ENCODE measurements at places on chromosomes 11 and 22.

GRCh38 chr11:26587073-26587472, 15.0 kb upstream of the MUC15 start:
- no peaks in the 10 kb centered on the region for H3K36me3 ChIP-seq
- DNase-seq: no peak
- no peak overlapping the region for H3K27ac ChIP-seq
- H3K4me3 ChIP-seq: no peak overlapping the region
- H3K4me1 ChIP-seq: no peaks in the 10 kb centered on the region

DNA sequence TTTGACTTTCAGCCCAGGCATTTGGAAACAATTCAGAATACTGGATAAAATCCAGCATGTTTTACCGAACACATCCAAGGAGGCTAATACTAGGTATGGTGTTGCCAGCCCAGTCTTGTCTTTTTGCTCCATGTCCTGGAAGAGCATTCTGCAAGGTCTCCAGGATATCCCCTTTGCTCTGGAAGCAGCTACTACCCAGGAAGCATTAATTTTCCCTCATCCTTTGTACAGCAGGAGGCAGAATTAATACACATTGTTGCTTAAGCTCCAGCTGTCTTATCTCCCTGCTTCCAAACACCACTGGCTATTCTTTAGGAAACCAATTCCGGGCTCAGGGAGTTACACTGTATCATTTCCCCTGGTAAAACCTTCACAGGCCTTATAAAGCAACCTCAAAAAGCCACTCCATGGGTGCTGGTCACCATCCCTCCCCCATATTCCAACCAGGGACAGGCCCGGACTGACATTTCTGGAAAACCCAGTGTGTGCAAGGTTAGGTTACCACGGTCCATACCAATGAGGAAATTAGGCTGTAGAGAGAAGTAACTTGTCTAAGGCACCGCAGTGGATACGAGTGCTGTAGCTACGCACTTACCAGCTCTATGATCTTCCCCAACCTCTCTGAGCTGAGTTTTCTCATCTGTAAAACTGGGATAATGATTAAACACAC, 1.5 kb upstream of the UBASH3B start:
- no peak overlapping the region for H3K4me3 ChIP-seq
- H3K4me1 ChIP-seq: peaks cover 18% of the 10 kb centered on the region
- no peak for DNase-seq
- H3K36me3 ChIP-seq: peaks cover 4% of the 10 kb centered on the region
- H3K27ac ChIP-seq: no peak overlapping the region
- no peaks in the 10 kb centered on the region for H3K27me3 ChIP-seq

GRCh38 chr11:131408025-131408640, 37.7 kb downstream of the NTM start:
- no peak for DNase-seq
- H3K27me3 ChIP-seq: no peaks in the 10 kb centered on the region
- H3K27ac ChIP-seq: no peak overlapping the region
- H3K4me3 ChIP-seq: no peak overlapping the region
- no peaks in the 10 kb centered on the region for H3K36me3 ChIP-seq

DNA sequence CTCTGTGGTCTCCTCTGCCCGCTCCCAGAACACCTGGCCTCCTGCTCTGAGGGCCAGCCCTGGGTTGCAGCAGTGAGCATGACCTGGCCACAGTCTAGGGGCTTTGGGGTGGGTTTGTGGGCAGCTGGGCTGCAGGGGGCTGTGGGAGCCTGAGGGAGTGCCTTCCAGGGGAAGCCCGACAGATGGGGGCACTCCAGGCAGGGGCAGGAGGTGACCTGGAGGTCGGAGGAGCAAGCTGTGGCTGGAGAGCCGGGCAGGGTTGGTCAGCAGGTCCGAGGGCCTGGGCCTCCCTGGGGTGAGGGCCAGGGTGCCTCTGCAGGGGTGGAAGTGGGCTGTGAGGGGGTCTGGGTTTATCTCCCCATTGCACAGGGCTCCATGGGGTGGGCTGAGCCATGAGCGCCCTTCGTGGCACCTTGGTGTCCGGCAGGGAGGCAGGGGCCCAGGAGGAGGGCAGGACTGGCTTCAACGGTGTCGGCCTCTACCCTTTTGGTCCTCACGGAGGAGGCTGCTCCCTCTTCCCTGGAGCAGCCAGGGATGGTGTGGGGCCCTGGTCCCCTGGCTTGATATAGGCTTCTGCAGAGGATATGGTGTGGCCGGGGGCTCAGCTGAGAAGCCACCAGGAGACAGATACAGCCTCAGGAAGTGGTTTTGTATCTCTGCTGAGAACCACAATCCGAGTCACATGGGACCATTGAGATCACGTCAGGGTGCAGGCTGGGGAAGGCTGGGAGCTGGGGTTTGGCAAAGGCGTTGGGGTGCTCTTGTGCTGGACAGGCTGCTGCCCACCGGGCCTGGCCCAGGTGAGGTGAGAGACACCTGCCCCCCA, 22.3 kb downstream of the KCNQ1 start:
- DNase-seq: peak; percentile 68
- no peaks in the 10 kb centered on the region for H3K36me3 ChIP-seq
- H3K4me1 ChIP-seq: no peaks in the 10 kb centered on the region
- H3K4me3 ChIP-seq: no peak overlapping the region
- H3K27ac ChIP-seq: no peak overlapping the region
- H3K27me3 ChIP-seq: no peaks in the 10 kb centered on the region

DNA sequence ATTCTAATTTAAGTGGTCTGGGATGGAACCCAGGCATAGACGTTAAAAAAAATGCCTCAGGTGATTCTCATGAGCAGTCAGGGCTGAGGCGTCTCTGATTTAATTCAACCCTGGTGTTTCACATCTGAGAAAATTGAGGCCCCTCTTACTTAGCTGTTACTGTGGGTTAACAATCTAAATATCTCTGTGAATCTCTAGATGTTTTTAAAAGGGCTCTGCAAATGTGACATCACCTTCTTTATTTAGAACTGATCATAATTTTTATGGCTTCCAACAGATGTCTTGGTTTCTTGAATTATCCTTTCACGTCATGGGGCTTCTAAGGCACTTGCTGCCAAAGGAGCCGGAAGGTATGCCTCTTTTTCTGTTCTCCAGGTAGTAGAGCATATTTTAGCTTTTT, 76.1 kb upstream of the LIN7C start:
- no peaks in the 10 kb centered on the region for H3K36me3 ChIP-seq
- no peak overlapping the region for H3K4me3 ChIP-seq
- no peak overlapping the region for H3K27ac ChIP-seq

- H3K4me1 ChIP-seq: peaks cover 43% of the 10 kb centered on the region
- H3K36me3 ChIP-seq: no peaks in the 10 kb centered on the region
- H3K27me3 ChIP-seq: no peaks in the 10 kb centered on the region
- no peak for DNase-seq
- no peak overlapping the region for H3K4me3 ChIP-seq
- peak overlapping the region; percentile 79 for H3K27ac ChIP-seq
Observed at GRCh38 chr11:35624316-35624715, 6.1 kb downstream of the FJX1 start.

GRCh38 chr11:19121646-19122045, 4.7 kb downstream of the ZDHHC13 start:
- H3K36me3 ChIP-seq: peaks cover 5% of the 10 kb centered on the region
- H3K4me3 ChIP-seq: no peak overlapping the region
- no peak overlapping the region for H3K27ac ChIP-seq

GRCh38 chr11:109606256-109606655, 184.3 kb downstream of the C11orf87 start:
- no peak for DNase-seq
- no peaks in the 10 kb centered on the region for H3K27me3 ChIP-seq
- no peaks in the 10 kb centered on the region for H3K4me1 ChIP-seq
- H3K27ac ChIP-seq: no peak overlapping the region
- no peak overlapping the region for H3K4me3 ChIP-seq
- no peaks in the 10 kb centered on the region for H3K36me3 ChIP-seq

GRCh38 chr22:43090130-43090789, 1.1 kb upstream of the TTLL1 start:
- DNase-seq: peak; percentile 97
- H3K4me1 ChIP-seq: no peaks in the 10 kb centered on the region
- peaks cover 4% of the 10 kb centered on the region for H3K36me3 ChIP-seq
- H3K27me3 ChIP-seq: peaks cover 3% of the 10 kb centered on the region

- H3K27me3 ChIP-seq: no peaks in the 10 kb centered on the region
- no peaks in the 10 kb centered on the region for H3K36me3 ChIP-seq
- H3K4me3 ChIP-seq: no peak within 1 kb of the TSS
- peak within 1 kb of the TSS; percentile 53 for H3K27ac ChIP-seq
- no peak for DNase-seq
Observed at GRCh38 chr11:5736396-5736795, at the start of gene OR56B1. Gene OR56B1, plus strand, starts transcription at chr11:5736448. Its CDS starts 69 bp downstream, at chr11:5736517.

DNA sequence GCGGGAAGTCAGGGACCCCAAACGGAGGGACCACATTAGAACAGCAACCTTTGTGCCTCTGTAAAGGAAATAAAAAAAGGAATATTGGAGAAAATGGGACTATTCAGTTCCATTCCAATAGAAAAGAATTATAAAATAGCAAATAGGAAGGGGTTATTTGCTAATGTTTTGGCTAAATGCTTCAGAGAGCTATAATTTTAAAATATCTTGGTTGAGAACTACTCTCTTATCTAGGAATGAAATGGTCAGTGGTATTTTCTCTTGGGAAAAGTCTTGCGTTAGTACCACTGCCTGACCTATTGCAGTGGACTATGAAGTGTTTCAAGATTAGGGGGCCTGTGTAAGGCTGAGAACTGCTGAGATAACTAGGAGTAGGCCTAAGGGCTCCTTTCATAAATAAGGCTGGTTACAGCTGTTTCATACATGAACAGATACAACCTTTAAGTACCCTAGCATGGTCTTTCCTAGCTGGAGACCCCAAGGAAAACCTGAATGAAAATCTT, 6.9 kb upstream of the WEE1 start:
- peak; percentile 34 for DNase-seq
- H3K27ac ChIP-seq: peak overlapping the region; percentile 97
- H3K4me3 ChIP-seq: no peak overlapping the region
- H3K27me3 ChIP-seq: no peaks in the 10 kb centered on the region

- H3K27ac ChIP-seq: no peak overlapping the region
- H3K27me3 ChIP-seq: no peaks in the 10 kb centered on the region
- no peaks in the 10 kb centered on the region for H3K36me3 ChIP-seq
- peaks cover 19% of the 10 kb centered on the region for H3K4me1 ChIP-seq
- no peak overlapping the region for H3K4me3 ChIP-seq
Observed at GRCh38 chr11:6621711-6622211, 2.5 kb upstream of the TPP1 start.

- H3K4me3 ChIP-seq: no peak overlapping the region
- no peak for DNase-seq
- peaks cover 78% of the 10 kb centered on the region for H3K27me3 ChIP-seq
- H3K36me3 ChIP-seq: no peaks in the 10 kb centered on the region
- H3K4me1 ChIP-seq: no peaks in the 10 kb centered on the region
Observed at GRCh38 chr11:11763796-11764422, 77.9 kb upstream of the USP47 start.

- DNase-seq: no peak
- peaks cover 57% of the 10 kb centered on the region for H3K36me3 ChIP-seq
- H3K27ac ChIP-seq: no peak overlapping the region
Observed at GRCh38 chr22:43995798-43996169, 28.3 kb upstream of the PARVB start.

DNA sequence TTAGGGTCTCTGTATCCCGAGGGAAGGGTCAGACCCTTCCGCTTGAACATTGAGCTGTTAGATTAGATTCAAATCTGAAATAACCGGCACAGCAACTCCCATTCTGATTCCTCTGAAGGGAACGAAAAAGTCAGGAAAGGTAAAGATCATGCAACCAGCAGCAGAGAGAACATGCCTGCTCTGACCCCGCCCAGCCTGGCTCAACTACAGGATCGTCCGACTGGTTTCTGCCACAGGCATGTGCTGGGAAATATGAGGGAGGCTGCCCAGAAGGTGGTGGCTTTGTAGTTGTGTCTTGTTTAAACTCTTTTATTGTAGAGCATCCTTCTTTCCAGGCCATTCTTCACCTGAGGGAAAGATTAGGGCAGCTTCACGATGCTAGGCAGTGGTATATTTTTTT, 5.0 kb upstream of the MTNR1B start:
- no peak for DNase-seq
- H3K4me3 ChIP-seq: no peak overlapping the region
- H3K27ac ChIP-seq: no peak overlapping the region

Measured in osteoblast (primary cell).